WTC11 (cell line): ENCODE measurements at places on chromosomes 2 and 18. TPM values are rescaled to one million over a fixed set of nuclear protein-coding genes. Genes with fewer than 3 reads are reported as not detected.

GRCh38 chr18:47163241-47163640, 12.9 kb downstream of the IER3IP1 start:
- peaks cover 11% of the 10 kb centered on the region for H3K4me1 ChIP-seq
- no peaks in the 10 kb centered on the region for H3K36me3 ChIP-seq
- no peak overlapping the region for H3K4me3 ChIP-seq
- DNase-seq: no peak

GRCh38 chr18:11689669-11690565, 853 bp downstream of the GNAL start:
- H3K27ac ChIP-seq: no peak overlapping the region
- peak; percentile 73 for DNase-seq
- H3K4me1 ChIP-seq: peaks cover 10% of the 10 kb centered on the region
- H3K27me3 ChIP-seq: peaks cover 22% of the 10 kb centered on the region
- H3K36me3 ChIP-seq: no peaks in the 10 kb centered on the region
- H3K4me3 ChIP-seq: peak overlapping the region; percentile 74

DNA sequence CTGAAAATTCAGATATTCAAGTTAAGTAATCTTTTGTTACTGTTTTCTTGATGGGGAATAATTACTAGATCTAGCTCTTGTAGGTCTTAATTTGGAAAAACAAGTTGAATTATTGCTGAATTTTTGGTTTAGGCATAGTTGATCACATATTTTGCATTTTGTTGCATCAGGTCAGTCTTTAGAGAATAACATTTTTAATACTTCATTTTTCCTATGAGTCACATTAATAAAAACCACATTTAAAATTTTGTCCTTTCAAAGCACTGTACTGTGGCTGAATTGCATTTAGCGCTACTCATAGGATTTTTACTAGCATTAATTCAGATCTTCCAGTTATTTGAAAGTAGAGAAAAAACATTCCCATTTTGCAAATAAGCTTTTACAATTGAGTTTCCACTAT, 23.2 kb downstream of the MAP4K4 start:
- DNase-seq: no peak
- peaks cover 80% of the 10 kb centered on the region for H3K4me1 ChIP-seq
- no peak overlapping the region for H3K4me3 ChIP-seq
- H3K36me3 ChIP-seq: 0 out of 2 replicates have a peak, but pooled peaks cover 2% of the 10 kb centered on the region
- peak overlapping the region; percentile 25; the same call in 1 of the 2 replicates for H3K27ac ChIP-seq
- H3K27me3 ChIP-seq: no peaks in the 10 kb centered on the region

DNA sequence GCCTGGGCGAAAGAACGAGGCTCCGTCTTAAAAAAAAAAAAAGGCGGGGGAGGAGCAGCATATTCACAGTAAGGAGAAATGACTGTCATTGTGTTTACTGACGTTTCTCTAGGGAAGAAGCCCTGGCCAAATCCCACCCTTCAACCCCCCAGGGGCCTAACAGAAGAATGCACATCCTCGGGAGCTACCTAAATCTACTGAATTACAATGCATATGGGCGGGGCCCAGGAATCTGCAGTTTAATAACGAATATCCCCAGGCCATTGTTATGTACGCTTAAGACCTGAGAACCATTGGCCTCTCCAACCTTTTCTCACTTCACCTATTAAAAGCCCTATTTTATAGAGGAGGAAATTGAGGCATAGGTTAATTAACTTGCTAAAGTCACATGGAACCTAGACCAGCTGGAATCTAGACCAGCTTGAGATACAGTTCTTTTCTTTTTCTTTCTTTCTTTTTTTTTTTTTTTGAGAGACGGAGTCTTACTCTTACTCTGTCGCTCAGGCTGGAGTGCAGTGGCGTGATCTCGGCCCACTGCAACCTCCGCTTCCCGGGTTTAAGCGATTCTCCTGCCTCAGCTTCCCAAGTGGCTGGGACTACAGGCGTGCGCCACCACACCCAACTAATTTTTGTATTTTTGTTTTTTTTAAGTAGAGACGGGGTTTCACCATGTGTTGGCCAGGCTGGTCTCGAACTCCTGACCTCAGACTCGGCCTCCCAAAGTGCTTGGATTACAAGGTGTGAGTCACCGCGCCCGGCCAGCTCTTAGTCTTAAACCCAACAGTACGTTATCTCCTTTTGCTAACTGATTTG, 708 bp upstream of the RIF1 start:
- peaks cover 23% of the 10 kb centered on the region for H3K4me1 ChIP-seq
- H3K27ac ChIP-seq: peak overlapping the region; percentile 98
- peak overlapping the region; percentile 97 for H3K4me3 ChIP-seq
- no peaks in the 10 kb centered on the region; the same call in 1 of the 2 replicates for H3K27me3 ChIP-seq

DNA sequence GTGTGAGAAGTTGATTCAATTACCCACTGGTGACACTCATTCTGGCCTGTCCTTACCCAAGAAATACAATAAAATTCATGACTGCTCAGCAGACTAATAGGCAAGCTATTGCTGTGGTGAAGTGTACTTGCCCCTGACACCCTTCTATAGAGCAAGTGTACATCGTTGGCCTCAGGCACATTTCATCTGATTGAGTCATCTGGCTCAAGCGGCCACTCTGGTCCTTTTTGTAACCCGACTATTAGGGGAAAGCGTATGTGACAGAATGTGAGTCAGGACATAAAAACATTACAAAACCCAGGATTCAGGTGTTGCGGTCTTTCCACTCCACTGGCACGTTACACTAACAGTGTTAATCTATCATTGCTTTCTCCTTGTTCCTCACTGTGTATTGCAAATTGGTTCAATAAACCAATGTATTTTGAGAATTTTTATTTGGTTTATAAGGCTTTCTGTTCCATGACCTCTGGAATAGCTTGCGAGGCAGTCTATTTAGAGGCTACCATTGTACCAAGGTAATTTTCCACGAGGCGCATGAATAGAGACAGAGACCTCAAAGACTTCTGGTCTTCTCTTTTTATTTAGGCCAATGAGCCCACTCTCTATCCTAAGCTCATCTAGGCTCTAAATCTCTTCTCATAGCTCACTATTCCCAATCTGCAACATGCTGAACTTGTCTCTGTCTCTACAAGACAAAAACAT, 10.2 kb upstream of the TTC32 start:
- H3K4me1 ChIP-seq: no peaks in the 10 kb centered on the region
- no peaks in the 10 kb centered on the region for H3K27me3 ChIP-seq
- H3K4me3 ChIP-seq: no peak overlapping the region
- no peaks in the 10 kb centered on the region for H3K36me3 ChIP-seq
- no peak for DNase-seq

GRCh38 chr18:53606792-53607191, 617.7 kb downstream of the MBD2 start:
- no peaks in the 10 kb centered on the region for H3K27me3 ChIP-seq
- no peak overlapping the region for H3K4me3 ChIP-seq
- no peaks in the 10 kb centered on the region; the same call in 1 of the 2 replicates for H3K4me1 ChIP-seq
- no peak overlapping the region for H3K27ac ChIP-seq

DNA sequence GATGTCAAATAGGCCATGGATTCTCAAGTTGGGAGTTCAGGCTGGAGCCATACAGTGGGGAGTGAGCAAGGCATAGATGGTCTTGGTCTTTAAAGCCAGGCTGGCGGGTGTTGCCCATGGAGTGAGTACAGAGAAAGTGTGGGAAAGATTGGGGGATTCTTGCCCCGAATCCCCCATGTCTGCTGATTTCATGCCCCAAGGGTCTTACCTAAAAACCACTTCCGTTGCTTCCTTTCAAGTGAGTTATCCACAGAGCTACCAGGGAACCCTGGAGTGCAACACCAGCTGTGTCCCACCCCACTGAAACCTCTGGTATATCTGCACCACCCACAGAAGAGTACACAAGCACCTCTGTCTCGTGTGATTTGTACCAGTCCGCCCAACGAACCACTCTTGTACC, 31.4 kb downstream of the FHOD3 start:
- H3K4me3 ChIP-seq: no peak overlapping the region
- peaks cover 32% of the 10 kb centered on the region for H3K4me1 ChIP-seq
- DNase-seq: no peak
- no peaks in the 10 kb centered on the region for H3K36me3 ChIP-seq
- no peak overlapping the region for H3K27ac ChIP-seq

- no peaks in the 10 kb centered on the region for H3K36me3 ChIP-seq
- no peaks in the 10 kb centered on the region; the same call in 1 of the 2 replicates for H3K27me3 ChIP-seq
- H3K4me1 ChIP-seq: peaks cover 17% of the 10 kb centered on the region
- no peak for DNase-seq
Observed at GRCh38 chr2:127170021-127170420, 50.1 kb downstream of the CYP27C1 start.

GRCh38 chr2:7116511-7116910, 199.3 kb downstream of the RNF144A start:
- H3K27me3 ChIP-seq: no peaks in the 10 kb centered on the region
- H3K4me1 ChIP-seq: peaks cover 8% of the 10 kb centered on the region
- H3K27ac ChIP-seq: no peak overlapping the region
- H3K36me3 ChIP-seq: peaks cover 5% of the 10 kb centered on the region; the same call in 1 of the 2 replicates
- DNase-seq: no peak
- H3K4me3 ChIP-seq: no peak overlapping the region

DNA sequence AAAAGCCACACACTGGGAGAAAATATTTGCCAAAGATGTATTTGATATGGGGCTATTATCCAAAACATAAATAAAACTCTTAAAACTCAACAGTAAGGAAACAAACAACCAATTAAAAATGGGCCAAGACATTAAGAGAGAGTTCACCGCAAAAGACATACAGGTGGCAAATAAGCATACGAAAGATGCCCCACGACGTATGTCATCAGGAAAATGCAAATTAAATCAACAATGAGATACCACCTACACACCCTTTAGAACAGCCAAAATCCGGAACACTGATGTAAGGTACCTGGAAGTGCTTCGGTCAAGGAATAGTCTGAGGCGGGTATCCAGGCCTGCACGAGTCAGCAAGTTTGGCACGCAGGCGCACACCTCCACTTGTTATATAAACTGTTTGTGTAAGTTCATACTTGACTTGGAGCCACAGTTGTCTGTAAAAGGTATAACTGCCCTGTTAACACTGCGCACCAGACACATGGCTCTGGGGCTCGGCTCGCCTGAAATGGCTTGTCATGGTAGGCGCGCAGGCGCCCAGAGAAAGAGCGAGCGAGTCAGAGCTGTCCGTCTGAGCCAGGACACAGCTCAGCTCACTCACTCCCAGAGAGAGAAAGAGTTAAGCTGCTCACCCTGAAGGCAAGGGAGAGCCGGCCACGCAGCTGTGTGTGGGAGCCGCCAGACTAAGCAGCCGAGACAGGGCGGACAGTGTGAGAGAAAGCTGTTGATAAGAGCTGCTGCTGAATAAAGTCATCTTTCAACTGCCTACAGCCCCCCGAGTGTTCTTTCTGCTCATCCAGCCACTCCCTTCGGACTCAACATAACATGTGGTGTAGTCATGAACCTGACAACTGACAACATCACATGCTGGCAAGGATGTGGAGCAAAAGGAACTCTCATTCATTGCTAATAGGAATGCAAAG, 87.3 kb downstream of the HNRNPLL start:
- H3K36me3 ChIP-seq: no peaks in the 10 kb centered on the region
- H3K4me1 ChIP-seq: peaks cover 14% of the 10 kb centered on the region
- H3K27me3 ChIP-seq: 0 out of 2 replicates have a peak, but pooled peaks cover 4% of the 10 kb centered on the region
- peak overlapping the region; percentile 64; the same call in 1 of the 2 replicates for H3K27ac ChIP-seq

- no peaks in the 10 kb centered on the region for H3K27me3 ChIP-seq
- H3K27ac ChIP-seq: no peak overlapping the region
- no peaks in the 10 kb centered on the region; the same call in 1 of the 2 replicates for H3K36me3 ChIP-seq
- DNase-seq: no peak
Observed at GRCh38 chr2:240582781-240583180, 3.8 kb upstream of the CAPN10 start.

GRCh38 chr18:39037925-39038324, 1472.3 kb upstream of the CELF4 start:
- H3K27ac ChIP-seq: no peak overlapping the region
- no peak overlapping the region for H3K4me3 ChIP-seq
- no peak for DNase-seq

GRCh38 chr18:24395049-24395795, 2.4 kb downstream of the OSBPL1A start:
- peaks cover 9% of the 10 kb centered on the region for H3K36me3 ChIP-seq
- H3K4me1 ChIP-seq: peaks cover 39% of the 10 kb centered on the region
- peak overlapping the region; percentile 47 for H3K4me3 ChIP-seq
- H3K27ac ChIP-seq: 0 out of 2 replicates have a peak overlapping the region, but pooled peaks have one; percentile 58
- no peak for DNase-seq

DNA sequence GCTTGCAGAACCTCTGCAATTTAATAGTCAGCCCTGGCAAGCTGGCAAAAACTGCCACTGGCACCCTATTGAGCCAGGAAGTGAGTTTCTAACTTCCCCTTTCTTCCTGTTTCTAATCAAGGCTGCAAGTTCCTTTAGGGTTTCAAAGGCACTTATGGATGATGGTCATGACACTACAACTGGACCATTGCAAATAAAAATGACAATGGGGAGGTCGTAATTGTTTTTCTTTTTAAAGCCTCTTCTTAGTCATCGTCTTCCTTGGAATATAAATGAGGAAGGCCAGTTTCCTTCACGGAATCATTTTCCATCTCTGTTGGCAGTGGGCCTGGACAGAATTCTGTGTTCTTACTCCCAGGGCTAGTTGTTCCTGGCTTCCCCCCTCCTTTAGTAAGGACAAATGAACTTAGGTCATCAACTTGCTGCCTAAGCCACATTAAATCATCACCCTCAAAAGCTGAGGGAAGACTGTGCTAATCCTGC, 35.8 kb downstream of the SH3RF3 start:
- H3K36me3 ChIP-seq: no peaks in the 10 kb centered on the region
- H3K27ac ChIP-seq: peak overlapping the region; percentile 36; the same call in 1 of the 2 replicates
- H3K27me3 ChIP-seq: peaks cover 2% of the 10 kb centered on the region; the same call in 1 of the 2 replicates
- no peak for DNase-seq
- H3K4me3 ChIP-seq: no peak overlapping the region

- H3K36me3 ChIP-seq: no peaks in the 10 kb centered on the region
- no peak for DNase-seq
- H3K27me3 ChIP-seq: no peaks in the 10 kb centered on the region
- peak overlapping the region; percentile 61; the same call in 1 of the 2 replicates for H3K27ac ChIP-seq
- H3K4me1 ChIP-seq: no peaks in the 10 kb centered on the region
Observed at GRCh38 chr2:227267410-227268115, 57.5 kb upstream of the MFF start.

- H3K4me1 ChIP-seq: peaks cover 26% of the 10 kb centered on the region
- no peaks in the 10 kb centered on the region for H3K27me3 ChIP-seq
- no peak overlapping the region for H3K27ac ChIP-seq
- no peak overlapping the region for H3K4me3 ChIP-seq
- no peak for DNase-seq
Observed at GRCh38 chr2:112029164-112029563, 25.9 kb upstream of the TMEM87B start.

Gene CAPN13
- total RNA-seq: 1.7 to 2.4 TPM (median 2.0 TPM) in 3 replicates

Gene SOX11
- total RNA-seq: 22.5 to 24.8 TPM (median 24.0 TPM) in 3 replicates

Gene SKOR2
- total RNA-seq: 0.34 to 1.3 TPM (median 0.37 TPM) in 3 replicates

Gene DSG4
- not detected in 3 replicates for total RNA-seq

Gene UGT1A4
- 0.14 to 0.22 TPM in 2 of 3 replicates, not detected in the other for total RNA-seq

Gene GGCX
- 40.9 to 42.9 TPM (median 41.4 TPM) in 3 replicates for total RNA-seq

Gene BOLL
- 0.13 to 0.14 TPM in 2 of 3 replicates, not detected in the other for total RNA-seq
